ENCODE measurements at places on chromosomes 5 and 9. TPM values are rescaled to one million over a fixed set of nuclear protein-coding genes. Genes with fewer than 3 reads are reported as not detected.
A peak's percentile ranks its signal among the peaks of the same experiment; 100 is the strongest.

PKD2L2 gene
- 0.71 TPM for total RNA-seq

DNA sequence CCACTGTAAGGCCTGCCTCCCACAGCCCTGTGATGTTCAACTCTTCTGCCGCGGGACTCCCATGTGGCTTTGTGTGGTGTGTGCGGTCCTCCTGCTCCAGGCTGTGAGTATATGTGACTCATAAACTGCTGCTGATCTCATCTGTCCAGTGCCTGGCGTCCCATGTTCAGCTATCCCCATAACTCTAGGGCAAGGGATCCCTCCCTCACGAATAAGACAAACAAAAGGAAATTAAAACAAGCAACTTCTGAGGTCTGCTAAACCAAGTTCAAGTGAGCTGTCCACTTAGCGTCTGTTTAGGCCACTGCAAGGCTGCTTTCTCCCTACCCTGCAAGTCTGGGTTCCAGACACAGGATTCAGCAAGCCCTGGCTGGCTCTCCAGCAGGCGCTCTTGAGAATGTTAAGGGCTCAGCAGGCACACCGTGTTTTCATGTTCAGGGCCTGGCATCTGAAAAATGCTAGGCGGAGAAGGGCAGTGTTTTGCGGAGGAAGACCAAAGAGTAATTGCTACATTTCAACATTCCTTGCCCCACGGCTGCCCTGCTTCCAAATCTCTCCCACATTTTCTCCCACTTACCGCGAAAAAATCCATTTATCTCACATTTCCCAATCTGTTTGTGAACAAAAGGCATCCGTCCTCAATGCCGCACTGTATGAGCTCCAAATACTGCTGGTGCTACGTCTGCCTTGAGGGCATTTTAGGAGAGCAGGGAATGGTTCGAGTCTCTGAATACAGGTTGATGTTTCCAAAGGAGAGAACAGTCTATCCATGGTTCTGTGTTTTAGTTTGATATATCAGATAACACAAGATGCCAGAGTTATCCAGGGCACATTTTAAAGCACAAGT lies 280.2 kb downstream of the SEMA5A start:
- DNase-seq = no peak

DNA sequence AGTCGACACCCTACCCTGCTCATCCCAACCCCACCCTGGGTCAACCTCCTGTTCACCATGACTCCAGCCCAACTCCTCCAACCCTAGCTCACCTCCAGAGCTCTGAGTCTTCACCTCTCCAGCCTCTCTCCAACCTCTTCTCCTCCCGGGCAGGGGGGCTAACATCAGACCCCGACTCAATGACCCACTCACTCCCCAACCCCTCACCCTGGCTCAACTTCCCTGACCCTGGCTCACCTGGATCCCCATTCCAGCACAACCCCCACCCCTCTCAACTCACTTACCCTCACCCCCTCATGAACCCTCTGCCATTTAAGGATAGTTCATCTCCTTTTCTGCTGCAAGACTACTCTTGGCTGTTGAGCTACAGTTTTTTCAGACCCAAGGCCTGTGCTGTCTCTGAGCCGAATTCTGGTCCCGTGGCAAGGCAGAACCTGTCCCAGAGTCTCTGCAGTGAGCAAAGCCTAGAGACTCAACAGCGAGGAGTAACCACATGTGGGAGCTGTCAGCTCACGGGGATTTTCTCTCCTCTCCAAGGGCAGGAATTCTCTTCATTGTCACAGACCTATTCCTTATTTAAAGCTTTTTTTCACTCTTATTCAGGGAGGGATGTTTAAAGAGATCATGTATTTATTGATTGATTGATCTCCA lies 29.8 kb downstream of the ANKRD33B start:
- DNase-seq = no peak

DNA sequence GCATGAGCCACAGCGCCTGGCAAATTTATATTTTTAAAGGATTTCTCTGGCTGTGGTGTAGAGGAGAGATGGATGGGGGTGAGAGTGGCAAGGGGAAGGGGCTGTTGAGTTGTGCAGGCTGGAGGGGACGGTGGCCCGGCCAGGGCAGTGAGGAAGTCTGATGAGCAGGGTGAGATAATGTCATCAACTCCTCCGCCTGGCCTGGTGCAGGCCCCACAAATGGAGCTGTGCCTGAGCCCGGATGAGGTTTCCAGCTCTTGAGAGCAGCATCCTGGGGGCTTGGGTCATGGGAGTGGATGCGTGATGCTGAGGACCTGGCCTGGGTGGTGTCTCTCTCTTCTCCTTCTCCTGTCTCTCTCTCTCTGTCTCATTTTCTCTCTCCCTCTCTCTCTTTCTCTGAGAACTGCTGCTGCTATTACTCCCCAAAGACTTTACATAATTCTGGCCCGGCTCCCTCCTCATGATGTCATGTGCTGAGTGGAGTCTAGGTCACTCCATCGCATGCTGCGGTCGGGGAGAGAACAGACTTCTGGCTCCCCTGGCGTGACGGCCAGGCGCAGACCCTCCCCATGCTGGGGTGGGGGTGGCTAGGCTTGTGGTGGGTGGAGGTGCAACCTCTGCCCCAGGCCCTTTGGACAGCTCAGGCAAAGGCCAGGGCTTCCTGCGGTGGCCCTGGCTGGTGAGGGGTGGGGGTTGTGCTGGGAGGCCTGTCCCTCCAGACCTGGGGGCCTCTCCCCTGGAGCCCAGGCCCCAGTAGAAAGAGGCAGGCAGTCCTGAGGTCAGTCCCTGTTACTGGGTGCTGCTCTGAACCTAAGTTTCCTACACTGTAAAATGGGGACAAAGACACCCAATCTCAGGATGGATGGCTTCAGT lies 26.4 kb downstream of the FGF18 start:
- DNase-seq = peak; percentile 76

DNA sequence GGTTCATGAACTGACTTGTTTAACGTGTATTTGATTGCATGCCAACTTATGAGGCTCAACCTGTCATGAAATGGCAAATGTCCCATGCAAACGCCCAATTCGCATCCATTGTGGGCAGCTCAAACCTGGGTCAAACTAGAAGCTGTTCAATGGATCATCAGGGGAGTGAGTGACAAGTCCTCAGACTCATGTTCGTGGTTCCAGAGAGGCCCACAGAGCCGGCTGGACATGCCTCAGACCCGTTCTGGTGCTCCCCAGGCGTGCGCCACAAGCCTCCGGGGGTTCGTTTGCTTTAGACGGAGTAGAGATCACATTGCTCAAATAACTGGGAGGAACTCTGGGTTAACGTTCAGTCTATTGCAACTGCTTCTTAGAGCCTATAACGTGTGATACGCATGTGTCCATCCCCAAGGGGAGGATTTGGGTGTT lies 15.0 kb downstream of the GFI1B start:
- DNase-seq = no peak

DNA sequence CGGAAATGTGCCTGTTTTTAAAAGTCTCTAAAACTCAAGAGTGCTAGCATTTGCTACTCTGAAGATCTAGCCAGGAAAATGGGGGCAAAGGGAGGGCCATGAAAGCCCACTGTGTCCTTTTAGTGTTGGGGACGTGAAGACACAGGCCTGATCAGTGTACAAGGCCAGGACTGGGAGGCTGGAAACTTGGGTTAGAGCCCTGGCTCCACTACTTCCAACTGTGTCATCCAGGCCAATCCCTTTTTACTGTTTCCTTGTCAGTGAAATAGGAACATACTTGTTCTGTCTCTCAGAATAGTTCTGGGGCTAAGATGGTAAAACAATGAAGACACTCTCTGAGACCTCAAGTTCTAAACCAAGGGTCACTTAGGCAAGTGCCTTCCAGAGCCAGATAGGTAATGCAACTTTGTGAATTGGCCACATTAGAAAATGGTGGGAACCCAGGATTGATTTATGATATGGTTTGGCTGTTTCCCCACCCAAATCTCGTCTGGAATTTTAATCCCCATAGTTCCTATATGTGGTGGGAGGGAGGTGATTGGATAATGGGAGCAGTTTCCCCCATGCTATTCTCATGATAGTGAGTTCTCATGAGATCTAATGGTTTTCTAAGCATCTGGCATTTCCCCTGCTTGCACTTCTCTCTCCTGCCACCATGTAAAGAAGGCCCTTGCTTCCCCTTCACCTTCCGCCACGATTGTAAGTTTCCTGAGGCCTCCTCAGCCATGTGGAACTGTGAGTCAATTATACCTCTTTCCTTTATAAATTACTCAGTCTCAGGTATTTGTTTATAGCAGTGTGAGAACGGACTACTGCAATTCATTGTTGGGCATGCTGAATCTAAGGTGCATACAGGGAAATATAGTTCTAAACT lies 30.4 kb upstream of the B4GALT1 start:
- peak; percentile 62 for DNase-seq

- no peak for DNase-seq
These were observed 79.4 kb downstream of the AMBP start for GRCh38 chr9:113998525-113999255.

DNA sequence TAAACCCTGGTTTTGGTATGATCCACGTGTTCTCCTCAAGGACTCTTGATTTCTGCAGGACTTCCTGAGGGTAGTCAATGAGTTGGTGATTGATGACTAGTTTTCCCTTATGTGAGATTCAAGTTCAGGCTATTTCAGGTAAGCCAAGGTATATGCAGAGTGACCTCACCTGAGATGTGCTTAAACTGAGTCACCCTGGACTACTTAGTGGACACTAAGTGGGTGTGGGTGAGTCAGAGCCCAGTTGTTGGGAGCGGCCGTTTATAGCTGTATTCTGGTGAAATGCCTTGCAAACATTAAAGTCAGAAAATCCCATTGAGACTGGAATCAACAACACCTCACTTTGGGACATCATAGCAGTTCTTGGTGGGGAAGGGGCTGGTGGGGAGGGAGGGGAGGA lies 62.9 kb downstream of the SLC28A3 start:
- DNase-seq = no peak

DNA sequence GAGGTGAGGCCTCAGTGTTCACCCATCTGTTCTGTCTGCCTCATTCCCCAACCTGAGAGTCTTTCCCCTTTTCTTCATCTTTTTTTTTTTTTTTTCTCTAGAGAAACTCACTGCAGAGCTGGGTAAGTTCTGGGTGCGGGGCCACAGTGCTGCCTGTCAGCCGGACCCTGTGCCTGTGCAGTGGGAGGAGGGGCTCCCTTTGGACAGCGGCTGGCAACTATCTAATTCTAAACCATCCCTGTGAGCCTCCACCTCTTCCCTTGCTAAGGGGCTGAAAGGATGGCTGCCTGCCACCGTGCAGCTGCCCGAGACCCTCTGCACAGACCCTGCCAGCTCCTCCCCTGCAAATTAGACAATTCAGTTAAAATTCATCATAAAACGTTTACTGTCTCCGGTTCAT lies 14.1 kb downstream of the BTNL9 start:
- no peak for DNase-seq

DNA sequence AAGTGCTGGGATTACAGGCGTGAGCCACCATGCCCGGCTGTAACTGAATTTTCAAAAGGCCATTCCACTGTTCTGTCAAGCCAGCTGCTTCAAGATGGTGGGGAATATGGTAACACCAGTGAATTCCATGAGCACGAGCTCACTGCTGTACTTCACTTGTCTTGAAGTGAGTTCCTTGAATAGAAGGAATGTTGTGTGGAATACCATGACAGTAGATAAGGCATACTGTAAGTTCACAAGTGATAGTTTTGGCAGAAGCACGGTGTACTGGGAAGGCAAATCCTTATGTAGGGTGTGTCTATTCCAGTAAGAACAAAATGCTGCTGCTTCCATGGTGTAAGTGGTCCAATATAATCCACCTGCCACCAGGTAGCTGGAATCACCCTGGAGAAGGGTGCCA lies 6.6 kb upstream of the PRXL2C start:
- DNase-seq = no peak

- DNase-seq = no peak
These were observed 56.7 kb downstream of the ARHGAP26 start for GRCh38 chr5:142826741-142827492.

DNA sequence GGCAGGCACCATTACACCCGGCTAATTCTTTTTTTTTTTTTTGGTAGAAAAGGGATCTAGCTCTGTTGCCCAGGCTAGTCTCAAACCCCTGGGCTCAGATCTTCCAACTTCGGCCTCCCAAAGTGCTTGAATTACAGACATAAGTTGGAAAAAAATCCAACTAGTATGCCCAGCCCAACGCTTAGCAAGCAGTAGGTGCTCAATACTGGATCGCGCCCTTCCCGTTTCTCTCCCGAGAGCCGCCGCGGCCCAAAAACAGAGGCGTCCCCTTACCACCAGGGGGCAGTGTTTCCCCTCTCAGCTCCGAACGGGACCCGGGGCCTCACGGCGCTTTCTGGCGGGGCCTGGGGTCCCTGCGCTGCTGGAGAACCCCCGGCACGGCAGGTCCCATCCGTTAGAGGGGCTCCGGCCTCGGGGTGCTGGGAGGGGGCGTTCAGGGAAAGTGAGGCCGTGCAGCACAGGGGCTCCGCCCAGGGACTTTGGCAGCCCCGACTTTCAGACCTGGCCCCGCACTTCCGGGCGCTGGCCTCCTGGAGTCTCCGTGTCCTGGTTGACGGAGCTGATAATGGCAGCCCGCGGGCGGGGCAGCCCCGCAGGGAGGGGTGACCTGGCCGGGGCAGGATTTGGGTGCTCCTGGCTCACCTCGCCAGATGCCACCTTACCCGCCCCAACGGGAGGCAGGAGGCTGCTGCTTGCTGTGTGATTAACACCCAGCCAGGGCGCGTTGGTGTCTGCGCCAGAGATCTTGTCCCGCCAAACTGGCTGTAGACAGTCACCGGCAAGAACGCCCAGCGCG lies 15.2 kb downstream of the PTGES start:
- DNase-seq = peak; percentile 94

GRCh38 chr9:137162505-137163364 lies 7.1 kb downstream of the LRRC26 start:
- DNase-seq = peak; percentile 65

GRCh38 chr5:172943906-172944305 lies 15.3 kb upstream of the RPL26L1 start:
- DNase-seq = no peak

DNA sequence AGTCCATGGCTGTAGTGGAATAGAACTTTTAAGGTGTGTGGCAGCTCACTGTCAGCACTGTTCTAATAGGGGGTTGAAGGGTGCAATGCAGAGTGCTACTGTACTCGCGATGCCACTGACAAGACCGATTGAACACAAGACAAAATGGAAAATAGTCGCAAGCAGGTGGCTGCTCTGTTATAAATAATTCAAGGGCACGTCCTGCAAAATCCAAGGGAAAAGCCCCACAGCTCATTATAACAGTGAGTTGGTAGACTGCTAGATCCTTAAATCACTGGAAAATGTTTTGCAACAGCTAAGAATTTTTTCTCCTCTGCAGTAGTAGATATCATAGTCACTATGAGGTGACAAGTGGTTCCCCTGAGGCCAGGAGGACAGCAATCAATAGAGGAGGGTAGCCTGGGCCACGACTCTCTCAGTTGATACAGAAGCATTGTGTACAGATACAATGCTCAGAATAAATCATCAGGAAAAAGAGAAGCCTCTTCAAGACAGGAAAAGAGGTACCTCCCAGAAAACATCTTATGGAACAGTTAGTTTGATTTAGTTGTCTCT lies 926.3 kb downstream of the TLE4 start:
- DNase-seq = no peak
